T-helper 2 cell (primary cell): ENCODE measurements at places on chromosomes 12 and 14.

GRCh38 chr14:71290960-71291466, 383.8 kb downstream of the PCNX1 start:
- DNase-seq, result peak; percentile 28

DNA sequence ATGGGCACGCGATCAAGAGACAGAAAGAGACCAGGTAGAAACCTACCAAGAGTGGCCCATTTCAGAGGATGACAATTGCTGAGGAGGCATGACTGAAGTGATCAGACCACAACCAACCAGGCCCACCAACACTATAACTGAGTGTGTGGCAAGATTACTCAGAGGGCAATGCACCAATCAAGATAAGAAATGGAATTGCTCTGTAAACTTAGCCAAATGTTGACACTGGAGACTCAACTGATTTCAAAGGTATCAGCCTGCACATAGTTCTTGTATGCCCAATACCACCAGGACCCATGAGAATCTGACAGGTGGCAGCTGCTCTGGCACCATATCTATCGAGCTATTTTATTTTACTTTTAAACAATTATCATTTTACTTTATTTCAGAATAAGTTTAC, 128.9 kb downstream of the FOXN3 start:
- no peak for DNase-seq

GRCh38 chr14:101873991-101874390, 90.4 kb upstream of the DYNC1H1 start:
- DNase-seq, result no peak

DNA sequence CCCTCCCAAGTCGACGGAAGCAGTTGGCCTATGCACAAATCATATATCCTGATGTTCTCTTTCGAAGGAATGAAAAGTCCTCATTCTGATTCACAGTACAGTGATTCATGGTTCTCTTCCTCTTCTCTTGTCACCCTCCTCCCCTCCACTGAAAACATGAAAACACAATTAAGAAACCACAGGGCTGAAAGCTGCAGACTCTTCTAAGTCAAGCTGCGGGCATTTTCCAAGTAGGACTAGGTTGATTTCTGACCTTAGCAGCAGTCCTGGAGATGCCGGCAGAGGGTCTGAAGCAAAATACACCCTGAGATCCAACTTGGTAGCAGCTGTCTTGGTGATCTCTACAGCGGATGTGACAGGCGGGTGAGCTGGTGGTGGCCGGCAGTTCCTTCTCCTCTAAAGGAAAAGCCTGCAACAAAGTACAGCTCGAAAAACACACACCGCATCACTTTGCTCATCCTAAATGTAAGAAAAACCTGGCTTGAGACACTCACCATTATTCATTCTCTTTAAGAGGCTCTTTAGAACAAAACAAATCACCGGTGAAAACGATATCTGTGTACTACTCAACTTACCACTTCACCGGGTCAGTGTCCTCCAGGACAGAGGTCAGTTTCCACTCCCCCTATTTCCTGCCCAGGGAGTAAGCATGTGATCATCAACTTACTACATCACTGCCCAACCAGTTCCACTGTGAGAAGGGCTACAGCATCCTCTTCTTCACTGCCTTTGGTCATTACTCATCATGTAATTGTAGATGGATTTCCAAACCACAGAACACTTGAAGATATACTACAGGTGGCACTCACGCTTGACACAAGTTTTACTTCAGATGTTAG, 6.0 kb downstream of the TMCC3 start:
- DNase-seq, result no peak

DNA sequence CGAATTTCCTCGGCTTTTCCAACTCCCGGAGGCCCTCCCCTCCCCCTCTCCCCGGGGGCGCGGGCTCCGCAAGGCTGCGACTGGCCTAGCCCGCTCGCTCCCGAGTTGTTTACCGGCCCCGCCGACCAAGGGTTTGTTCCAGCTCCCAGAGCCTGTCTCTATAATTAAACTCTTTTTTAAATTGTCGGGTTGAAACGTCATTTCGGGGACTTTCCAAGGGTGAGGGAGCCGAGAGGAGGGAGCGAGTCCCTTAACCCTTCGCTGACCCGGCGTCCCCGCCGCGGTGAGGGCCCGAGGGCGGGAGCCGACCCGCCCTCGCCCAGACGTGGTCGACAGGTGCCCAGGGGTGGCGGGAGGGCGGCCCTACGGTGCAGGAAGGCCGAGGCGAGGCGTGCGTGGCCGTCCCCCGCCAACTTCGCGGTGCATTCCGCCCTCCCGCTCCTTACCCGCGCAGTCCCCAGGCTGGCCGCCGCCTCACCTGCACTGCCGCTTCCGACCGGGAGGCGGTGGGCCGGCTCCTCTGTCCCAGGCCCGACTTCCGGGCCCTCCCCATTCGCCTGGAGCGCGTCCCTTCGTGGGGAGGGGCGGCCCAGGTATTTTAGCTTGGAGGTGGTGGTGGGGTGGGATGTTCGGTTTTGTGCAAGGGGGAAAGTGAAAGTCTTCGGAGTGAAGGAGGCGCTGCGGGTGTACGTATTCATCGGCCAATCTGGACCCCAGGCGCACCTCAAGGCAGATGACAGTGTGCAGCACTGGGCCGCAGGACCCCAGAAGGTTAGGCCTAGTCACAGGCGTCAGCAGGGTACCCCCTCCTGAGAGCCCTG, 2.9 kb upstream of the ZFP36L1 start:
- DNase-seq, result peak; percentile 89

DNA sequence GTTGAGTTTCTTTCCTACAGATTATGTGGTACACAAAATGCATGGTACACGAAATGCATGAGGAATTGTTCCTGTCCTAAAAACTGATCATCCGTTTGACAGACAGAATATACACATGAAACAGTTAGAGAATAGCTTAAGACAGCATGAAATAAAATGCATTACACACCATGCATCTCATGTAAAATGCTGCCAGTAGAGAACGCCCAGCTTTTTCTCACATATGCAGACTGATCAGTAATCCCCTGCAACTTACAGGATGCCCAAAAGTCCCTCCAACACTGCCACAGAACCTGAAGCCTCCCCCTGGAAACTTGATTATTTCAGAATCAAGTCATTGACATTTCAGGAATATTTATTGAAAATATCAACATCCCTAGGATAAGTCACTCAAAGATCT, 24.0 kb downstream of the IFNG start:
- no peak for DNase-seq

- no peak for DNase-seq
These were observed 967.9 kb upstream of the SEL1L start for GRCh38 chr14:82501554-82501953.

- no peak for DNase-seq
These were observed 9.2 kb upstream of the PALS1 start for GRCh38 chr14:67232066-67232465.

GRCh38 chr14:93056166-93056839, 59.4 kb downstream of the ITPK1 start:
- no peak for DNase-seq

DNA sequence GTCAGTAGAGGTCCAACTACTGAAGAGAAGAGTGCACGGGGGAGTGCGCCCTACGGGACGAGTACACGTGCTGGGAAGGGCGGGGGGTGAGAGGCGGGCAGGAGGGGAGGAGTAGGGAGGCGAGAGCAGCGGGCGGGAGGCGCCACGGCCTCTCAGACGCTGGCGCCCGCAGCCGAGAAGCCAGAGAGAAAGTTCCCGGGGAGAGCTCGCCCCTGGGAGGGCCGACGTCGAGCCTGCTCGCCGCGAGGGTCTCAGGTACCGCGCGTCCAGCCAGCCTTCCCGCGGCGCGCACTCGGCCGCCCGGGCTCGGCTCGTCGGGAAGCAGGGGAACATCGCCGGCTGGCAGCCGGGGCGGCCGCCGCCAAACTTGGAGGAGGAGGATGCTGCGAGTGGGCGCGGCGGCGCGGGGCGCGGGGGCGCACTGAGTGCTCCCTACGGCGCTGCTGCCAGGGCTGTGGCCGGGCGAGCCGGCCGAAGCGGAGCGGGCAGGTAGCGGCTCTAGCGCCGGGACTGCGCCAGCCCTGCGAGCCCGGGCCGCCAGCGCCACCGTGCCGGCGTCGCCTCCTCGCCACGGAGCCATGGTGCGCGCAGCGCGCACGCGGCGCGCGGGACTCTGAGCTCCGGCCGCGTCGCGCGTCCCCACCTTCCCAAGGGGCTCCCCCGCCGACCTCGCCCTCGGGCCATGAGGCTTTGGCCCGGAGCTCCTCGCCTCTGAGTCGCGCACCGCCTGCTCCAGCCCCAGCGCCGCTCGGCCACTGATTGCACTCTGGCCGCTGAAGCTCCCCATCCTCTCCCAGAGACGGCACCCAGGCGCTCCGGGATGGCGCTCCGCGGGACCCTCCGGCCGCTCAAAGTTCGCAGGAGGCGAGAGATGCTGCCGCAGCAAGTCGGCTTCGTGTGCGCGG, at the start of gene SLC24A4:
TSS of gene SLC24A4 (plus strand) at position 155 of the 905 bp plus-strand sequence. CDS start at position 821, 666 bp downstream.
- DNase-seq, result peak; percentile 40

DNA sequence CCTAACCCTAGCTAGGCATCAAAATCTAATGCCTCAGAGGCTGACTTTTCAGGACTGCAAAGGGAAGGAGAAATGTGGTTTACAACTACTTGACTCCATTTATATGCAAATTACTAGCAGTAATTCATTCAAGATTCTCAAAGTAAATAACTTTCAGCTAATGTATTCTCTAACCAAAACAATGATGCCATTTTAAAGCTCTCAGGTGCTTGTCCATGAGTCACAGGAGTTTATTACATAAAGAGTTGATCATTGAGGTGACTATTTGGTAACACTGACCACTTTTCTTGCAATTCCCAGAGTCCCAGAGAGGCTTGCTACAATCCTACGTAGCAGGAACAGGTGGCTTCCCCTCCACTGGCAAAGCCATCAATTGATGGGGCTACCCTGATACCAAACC, 109.0 kb upstream of the SLC35F4 start:
- DNase-seq, result no peak

GRCh38 chr12:100473050-100473715, 483 bp upstream of the NR1H4 start:
- DNase-seq, result no peak
